ENCODE measurements at places on chromosomes 1 and 21. TPM values are rescaled to one million over a fixed set of nuclear protein-coding genes. Genes with fewer than 3 reads are reported as not detected.

HSD11B1 gene
- total RNA-seq: 15.0 TPM

CYP4X1 gene
- total RNA-seq: 0.86 TPM

IGSF5 gene
- 3.8 TPM for total RNA-seq

LCE1C gene
- total RNA-seq: not detected

OXCT2 gene
- 1.3 TPM for total RNA-seq

RBM11 gene
- total RNA-seq: 0.57 TPM

CD53 gene
- total RNA-seq: 5.2 TPM

PWP2 gene
- 1.6 TPM for total RNA-seq

FCAMR gene
- not detected for total RNA-seq

GPR37L1 gene
- not detected for total RNA-seq

PADI4 gene
- 2.7 TPM for total RNA-seq

CFAP107 gene
- not detected for total RNA-seq

UMODL1 gene
- total RNA-seq: not detected

DIPK1A gene
- total RNA-seq: 7.5 TPM

NEXN gene
- 532 TPM for total RNA-seq

THBS3 gene
- total RNA-seq: 11.7 TPM

SYT14 gene
- 0.03 TPM for total RNA-seq

DNALI1 gene
- 3.0 TPM for total RNA-seq

RYR2 gene
- 572 TPM for total RNA-seq

MAP3K21 gene
- total RNA-seq: 0.27 TPM

OR10K2 gene
- not detected for total RNA-seq

PYHIN1 gene
- 0.19 TPM for total RNA-seq

SLC25A44 gene
- total RNA-seq: 15.4 TPM

SDF4 gene
- total RNA-seq: 139 TPM

PKP1 gene
- 0.16 TPM for total RNA-seq

C1orf141 gene
- not detected for total RNA-seq

ZYG11A gene
- not detected for total RNA-seq

CFHR1 gene
- total RNA-seq: not detected

ITGB2 gene
- total RNA-seq: 11.5 TPM

DNASE2B gene
- total RNA-seq: not detected

MLLT11 gene
- total RNA-seq: 58.7 TPM

TMPRSS3 gene
- not detected for total RNA-seq

HHIPL2 gene
- total RNA-seq: not detected

CD160 gene
- 0.22 TPM for total RNA-seq

PRELP gene
- 49.7 TPM for total RNA-seq

LCE2B gene
- not detected for total RNA-seq

PCBP3 gene
- 4.9 TPM for total RNA-seq

MAP10 gene
- 2.3 TPM for total RNA-seq

LHX4 gene
- total RNA-seq: 0.03 TPM

LSS gene
- total RNA-seq: 34.9 TPM
